H4 (cell line): ENCODE measurements at places on chromosomes 13 and 19. TPM values are rescaled to one million over a fixed set of nuclear protein-coding genes. Genes with fewer than 3 reads are reported as not detected.

KIR2DL4 gene
- not detected in 2 replicates for total RNA-seq

GPR12 gene
- total RNA-seq = 0.12 TPM in 1 of 2 replicates, not detected in the other

LILRB2 gene
- not detected in 2 replicates for total RNA-seq

OLFM2 gene
- 11.1 and 17.3 TPM in 2 replicates for total RNA-seq

CYP4F2 gene
- 0.70 and 3.8 TPM in 2 replicates for total RNA-seq

PLIN4 gene
- total RNA-seq = 0.75 and 1.4 TPM in 2 replicates

USHBP1 gene
- not detected in 2 replicates for total RNA-seq

FBXO27 gene
- total RNA-seq = 2.2 and 4.5 TPM in 2 replicates
